ENCODE measurements at places on chromosomes 4 and X. TPM values are rescaled to one million over a fixed set of nuclear protein-coding genes. Genes with fewer than 3 reads are reported as not detected.

SLC10A6 gene
- 0.26 TPM for total RNA-seq

DNA sequence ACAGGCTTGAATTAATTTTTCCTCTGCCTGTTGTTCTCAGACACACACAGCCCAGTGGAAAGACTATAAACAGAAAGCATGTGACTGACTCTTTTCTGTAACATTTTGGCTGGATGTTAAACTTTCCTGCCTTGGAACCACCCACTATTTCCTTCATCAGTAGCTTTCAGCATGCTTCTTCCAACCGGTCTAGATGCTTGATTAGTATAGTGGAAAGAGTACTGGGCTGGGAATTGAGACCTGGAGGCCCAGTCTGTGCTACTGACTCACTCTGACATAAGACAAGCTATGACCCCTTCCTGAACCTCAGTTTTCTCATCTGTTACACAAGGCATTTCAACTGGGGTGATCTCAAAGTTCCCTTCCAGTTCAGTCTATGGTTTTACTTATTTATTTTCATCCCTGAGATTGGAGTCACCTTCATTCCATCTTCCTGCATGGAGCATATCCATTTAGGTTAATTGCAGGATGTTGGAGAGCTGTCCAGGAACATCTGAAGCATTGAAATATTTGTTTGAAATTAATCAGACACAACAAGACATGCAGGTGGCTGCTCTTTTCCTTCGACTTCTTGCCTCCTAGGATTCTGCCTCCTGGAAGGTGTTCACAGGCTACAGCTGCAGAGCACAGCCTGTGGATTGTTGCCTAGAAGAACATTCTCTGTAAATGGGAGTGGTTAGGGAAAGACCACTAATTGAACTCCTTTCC, 173.4 kb downstream of the RTL9 start:
- no peak for DNase-seq

DNA sequence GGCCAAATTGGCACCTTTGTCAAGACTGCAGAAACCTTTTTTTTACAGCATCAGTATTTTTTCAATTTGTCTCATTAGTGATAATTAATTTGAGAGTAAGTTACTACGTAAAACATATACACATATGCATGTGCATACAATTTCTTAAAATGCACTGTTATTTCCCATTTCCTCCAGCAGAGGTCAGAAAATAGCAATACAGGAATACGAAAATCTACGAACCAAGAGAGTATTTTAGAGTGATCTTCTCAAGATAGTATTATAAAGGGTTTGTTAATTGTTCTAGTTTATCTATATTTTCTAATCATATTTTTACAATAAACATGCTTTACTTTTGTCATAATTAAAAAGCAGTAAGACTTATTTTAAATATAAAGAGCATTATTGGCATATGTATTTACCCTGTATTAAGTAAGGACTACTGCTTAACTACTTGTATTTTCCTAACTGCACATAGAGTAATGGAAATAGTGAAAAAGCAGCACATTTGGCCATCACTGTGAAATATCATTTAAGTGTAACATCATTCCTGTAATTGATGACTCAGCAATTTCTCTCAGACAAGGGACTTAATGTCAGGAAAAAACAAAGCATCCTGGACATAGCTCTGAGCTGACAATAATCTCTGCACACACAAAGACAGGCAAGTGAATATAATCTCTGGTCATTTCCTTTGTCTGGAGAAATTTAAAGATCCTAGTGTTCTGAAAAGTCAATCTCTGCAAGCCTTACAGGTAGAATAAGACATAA, 45.6 kb downstream of the MAOB start:
- no peak for DNase-seq

DNA sequence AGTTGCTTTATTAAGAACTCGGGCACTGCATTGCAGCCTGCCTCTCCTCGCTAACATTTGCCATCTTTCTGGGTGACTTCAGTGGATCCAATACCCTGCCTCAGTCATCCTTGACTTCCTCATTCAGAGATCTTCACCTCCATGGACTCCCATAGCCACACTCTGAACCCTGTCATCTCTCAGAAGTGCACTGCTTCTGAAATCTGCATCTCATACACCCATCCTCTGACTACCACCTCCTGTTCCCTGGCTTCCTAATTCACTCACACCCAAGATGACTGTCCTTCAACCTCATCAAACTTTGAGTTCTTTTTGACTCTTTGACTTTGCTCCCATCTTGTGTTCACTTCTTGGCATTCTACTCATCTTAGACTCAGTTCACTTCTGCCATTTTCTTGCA, 25.3 kb upstream of the CYBB start:
- DNase-seq = no peak

- DNase-seq = no peak
These were observed 17.9 kb downstream of the OCRL start for GRCh38 chrX:129557844-129558480.

DNA sequence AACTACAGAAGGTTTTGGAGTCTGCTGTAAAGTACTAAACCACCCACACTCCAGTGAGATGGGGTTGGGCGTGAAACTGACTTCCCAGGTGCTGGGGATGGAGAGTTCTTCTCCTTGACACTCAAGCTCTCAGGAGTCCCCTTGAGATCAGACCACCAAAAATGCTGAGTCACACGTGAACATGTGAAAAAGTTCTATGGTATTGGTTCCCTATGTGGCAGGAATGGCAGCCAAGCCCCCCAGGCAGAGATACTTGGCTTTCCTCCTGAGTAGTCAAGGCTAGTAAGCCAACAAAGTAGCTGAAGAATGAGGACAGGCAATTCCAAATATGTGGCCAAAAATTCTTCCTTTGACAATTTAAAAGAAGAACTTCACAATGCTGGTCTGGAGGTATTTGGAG, 222.0 kb upstream of the ADAMTS3 start:
- DNase-seq = no peak

PPP1R2C gene
- total RNA-seq = not detected

PDLIM3 gene
- total RNA-seq = 1.5 TPM
